Calu3 (cell line): ENCODE measurements at places on chromosomes 6 and 20. TPM values are rescaled to one million over a fixed set of nuclear protein-coding genes. Genes with fewer than 3 reads are reported as not detected.

Gene PEX3
- 13.6 and 16.0 TPM in 2 replicates for total RNA-seq

Gene RCAN2
- total RNA-seq: 2.2 and 3.7 TPM in 2 replicates

Gene TULP1
- not detected in 2 replicates for total RNA-seq

Gene HLA-DRB1
- total RNA-seq: 111 and 141 TPM in 2 replicates

Gene SLC25A27
- total RNA-seq: 5.4 and 8.8 TPM in 2 replicates

Gene LAMA5
- 740 and 763 TPM in 2 replicates for total RNA-seq

Gene TAP2
- 180 and 279 TPM in 2 replicates for total RNA-seq

DNA sequence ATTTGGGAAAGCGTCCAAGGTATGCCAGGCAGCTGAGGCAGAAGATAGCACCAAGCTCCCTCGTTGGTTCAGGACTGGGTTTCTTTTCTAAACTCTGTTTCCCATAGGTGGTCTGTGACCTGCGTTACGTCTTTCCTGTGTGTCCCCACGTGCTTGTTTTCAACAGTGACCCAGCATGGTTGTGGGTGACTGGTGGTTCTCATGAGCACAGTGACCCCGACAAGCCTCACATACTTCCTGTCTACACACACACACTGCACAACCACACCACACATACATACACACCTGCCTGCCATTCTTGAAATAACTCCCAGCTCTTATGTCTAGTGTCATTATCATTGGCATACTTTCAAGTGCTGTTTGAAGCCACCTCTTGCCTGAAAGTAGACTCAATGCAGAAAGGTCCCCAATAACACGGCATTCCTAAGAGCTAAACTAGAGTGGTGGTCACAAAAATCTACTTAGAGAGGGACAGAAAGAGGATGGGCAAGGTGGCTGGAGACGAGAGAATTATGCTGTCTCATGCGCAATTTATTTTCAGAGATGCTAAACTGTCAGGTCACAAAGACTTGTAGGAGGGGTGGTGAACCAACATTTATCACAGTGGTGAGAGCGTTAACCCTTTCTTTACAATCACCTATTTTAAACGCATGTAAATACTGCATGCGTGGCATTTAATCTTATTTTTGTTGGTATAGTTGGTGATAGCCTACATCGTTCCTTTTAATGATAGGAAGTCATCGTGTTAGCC is 66.7 kb downstream of the GCNT2 start:
- no peak for DNase-seq
- H3K27ac ChIP-seq: no peak overlapping the region
- H3K4me1 ChIP-seq: no peaks in the 10 kb centered on the region
- no peaks in the 10 kb centered on the region for H3K36me3 ChIP-seq

- H3K27me3 ChIP-seq: no peaks in the 10 kb centered on the region
- H3K27ac ChIP-seq: no peak overlapping the region
- no peaks in the 10 kb centered on the region for H3K36me3 ChIP-seq
- no peak for DNase-seq
These were observed 751.6 kb downstream of the EYS start for GRCh38 chr6:64955435-64955848.

GRCh38 chr6:158028876-158029275 is 47.2 kb downstream of the SYNJ2 start:
- H3K4me3 ChIP-seq: no peak overlapping the region
- H3K27ac ChIP-seq: no peak overlapping the region
- peaks cover 32% of the 10 kb centered on the region for H3K36me3 ChIP-seq

- peaks cover 17% of the 10 kb centered on the region for H3K4me1 ChIP-seq
- H3K27ac ChIP-seq: no peak overlapping the region
- no peak for DNase-seq
- H3K36me3 ChIP-seq: no peaks in the 10 kb centered on the region
- no peak overlapping the region for H3K4me3 ChIP-seq
These were observed 5.3 kb downstream of the RIPOR2 start for GRCh38 chr6:24930431-24930871.

DNA sequence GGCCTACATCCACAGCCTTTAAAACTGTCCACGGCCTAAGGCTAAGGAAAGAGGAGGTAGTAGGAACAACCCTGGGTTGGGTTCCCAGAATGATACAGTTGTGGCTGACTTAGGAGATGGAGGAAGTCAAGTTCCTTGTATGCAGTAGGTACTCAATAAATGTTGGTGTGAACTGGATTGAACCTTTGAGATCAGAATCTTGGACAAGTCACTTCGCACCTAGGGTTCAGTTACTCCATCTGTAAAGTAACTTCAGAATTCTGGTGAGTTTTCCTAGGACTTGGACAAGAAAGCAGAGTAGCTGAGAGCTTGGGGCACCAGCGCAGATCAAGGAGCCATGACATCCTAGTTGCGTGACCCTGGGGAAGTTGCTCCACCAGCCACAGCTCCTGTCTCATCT is 9.1 kb downstream of the XKR7 start:
- H3K27me3 ChIP-seq: peaks cover 60% of the 10 kb centered on the region
- peaks cover 9% of the 10 kb centered on the region for H3K4me1 ChIP-seq
- no peaks in the 10 kb centered on the region for H3K36me3 ChIP-seq

- H3K4me1 ChIP-seq: peaks cover 9% of the 10 kb centered on the region
- DNase-seq: no peak
- H3K4me3 ChIP-seq: peak overlapping the region; percentile 71
These were observed 404 bp downstream of the SLC22A23 start for GRCh38 chr6:3456395-3456897.

- H3K36me3 ChIP-seq: no peaks in the 10 kb centered on the region
- no peaks in the 10 kb centered on the region for H3K4me1 ChIP-seq
- no peaks in the 10 kb centered on the region for H3K27me3 ChIP-seq
- no peak overlapping the region for H3K27ac ChIP-seq
These were observed 31.8 kb upstream of the ZNF133 start for GRCh38 chr20:18256440-18257090.

DNA sequence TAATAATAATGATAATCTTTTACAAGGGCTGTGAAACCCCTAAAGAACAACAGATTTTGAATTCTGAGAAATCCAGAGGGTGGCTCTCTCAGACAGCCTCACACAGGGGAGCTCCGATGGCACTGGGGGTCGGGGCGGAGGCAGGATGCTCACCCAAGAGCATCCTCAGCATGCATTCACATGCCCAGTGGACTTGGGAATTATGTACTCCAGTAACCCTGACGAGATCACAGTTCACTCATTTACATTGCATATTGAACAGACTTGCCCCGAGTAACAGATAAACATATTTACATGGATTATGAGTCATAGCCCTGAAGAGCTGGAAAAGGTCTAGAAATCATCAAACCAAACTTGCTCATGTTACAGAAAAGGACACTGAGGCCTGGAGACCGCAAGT is 482.7 kb upstream of the JARID2 start:
- peaks cover 28% of the 10 kb centered on the region for H3K4me1 ChIP-seq
- DNase-seq: no peak

GRCh38 chr6:161128680-161129196 is 137.2 kb downstream of the MAP3K4 start:
- H3K4me1 ChIP-seq: no peaks in the 10 kb centered on the region
- H3K27ac ChIP-seq: no peak overlapping the region
- no peak for DNase-seq
- H3K27me3 ChIP-seq: no peaks in the 10 kb centered on the region
- H3K36me3 ChIP-seq: peaks cover 33% of the 10 kb centered on the region
- no peak overlapping the region for H3K4me3 ChIP-seq

DNA sequence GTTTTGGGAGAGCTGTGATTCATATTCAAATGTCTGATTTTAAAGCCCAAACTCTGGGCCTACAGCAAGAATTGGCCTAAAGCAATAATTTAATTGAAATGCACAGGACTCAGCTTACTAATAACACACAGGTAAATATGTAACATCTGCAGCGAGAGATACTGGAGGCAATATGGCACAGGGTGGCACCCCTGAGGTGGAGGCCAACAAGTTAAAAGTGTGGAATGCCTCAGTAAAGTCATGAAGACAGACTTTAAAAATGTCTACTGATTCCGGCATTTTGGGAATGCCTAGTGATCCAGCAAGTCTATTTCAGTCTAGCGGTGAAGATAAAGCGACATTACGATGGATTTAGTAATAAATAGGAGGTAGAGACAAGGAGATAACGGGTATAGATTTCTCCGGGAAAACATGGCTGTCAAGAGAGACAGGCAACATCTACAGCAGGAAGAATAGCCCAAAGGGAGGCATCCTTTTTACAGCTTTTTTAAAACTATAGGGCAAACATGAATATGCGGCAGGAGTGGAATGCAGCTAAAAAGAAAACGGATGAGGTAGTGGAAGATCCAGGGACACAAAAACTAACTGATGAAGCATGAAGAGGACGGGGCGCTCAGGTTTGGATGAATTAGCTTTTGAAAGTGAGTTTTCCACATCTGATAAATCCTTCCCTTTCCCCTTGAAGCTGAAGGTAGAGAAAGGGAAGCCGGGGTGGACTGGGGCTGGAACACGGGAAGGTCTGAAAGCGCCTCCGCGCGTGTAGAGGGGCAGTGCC is 1.2 kb downstream of the NANP start:
- DNase-seq: no peak
- peaks cover 28% of the 10 kb centered on the region for H3K36me3 ChIP-seq
- no peaks in the 10 kb centered on the region for H3K27me3 ChIP-seq
- H3K4me1 ChIP-seq: peaks cover 10% of the 10 kb centered on the region
- peak overlapping the region; percentile 89 for H3K27ac ChIP-seq
- H3K4me3 ChIP-seq: peak overlapping the region; percentile 87

GRCh38 chr20:46557231-46557956 is 6.9 kb upstream of the OCSTAMP start:
- H3K27ac ChIP-seq: no peak overlapping the region
- DNase-seq: no peak
- H3K4me1 ChIP-seq: peaks cover 6% of the 10 kb centered on the region
- H3K4me3 ChIP-seq: no peak overlapping the region
- no peaks in the 10 kb centered on the region for H3K36me3 ChIP-seq

DNA sequence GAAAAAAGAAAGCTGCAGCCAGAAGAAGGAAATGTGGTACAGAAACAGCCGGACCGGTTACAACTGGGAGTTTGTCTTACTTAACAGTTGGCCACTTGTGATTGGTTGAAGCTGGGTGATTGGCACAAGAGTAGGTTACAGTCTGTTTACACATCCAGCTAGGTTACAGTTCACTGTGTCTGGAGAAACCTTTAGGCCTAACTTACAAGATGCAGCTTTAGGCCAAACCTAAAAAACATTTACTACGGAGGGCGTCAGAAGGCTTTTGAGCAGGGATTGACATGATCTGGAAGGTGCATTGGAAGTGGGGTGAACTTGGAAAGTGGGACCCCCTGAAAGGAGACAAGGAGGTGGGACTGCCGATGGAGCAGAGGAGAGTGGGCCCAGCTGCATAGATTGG is 122.3 kb downstream of the BANF2 start:
- H3K36me3 ChIP-seq: no peaks in the 10 kb centered on the region
- peak; percentile 6 for DNase-seq
- H3K27ac ChIP-seq: no peak overlapping the region
- H3K4me3 ChIP-seq: no peak overlapping the region
- no peaks in the 10 kb centered on the region for H3K27me3 ChIP-seq

DNA sequence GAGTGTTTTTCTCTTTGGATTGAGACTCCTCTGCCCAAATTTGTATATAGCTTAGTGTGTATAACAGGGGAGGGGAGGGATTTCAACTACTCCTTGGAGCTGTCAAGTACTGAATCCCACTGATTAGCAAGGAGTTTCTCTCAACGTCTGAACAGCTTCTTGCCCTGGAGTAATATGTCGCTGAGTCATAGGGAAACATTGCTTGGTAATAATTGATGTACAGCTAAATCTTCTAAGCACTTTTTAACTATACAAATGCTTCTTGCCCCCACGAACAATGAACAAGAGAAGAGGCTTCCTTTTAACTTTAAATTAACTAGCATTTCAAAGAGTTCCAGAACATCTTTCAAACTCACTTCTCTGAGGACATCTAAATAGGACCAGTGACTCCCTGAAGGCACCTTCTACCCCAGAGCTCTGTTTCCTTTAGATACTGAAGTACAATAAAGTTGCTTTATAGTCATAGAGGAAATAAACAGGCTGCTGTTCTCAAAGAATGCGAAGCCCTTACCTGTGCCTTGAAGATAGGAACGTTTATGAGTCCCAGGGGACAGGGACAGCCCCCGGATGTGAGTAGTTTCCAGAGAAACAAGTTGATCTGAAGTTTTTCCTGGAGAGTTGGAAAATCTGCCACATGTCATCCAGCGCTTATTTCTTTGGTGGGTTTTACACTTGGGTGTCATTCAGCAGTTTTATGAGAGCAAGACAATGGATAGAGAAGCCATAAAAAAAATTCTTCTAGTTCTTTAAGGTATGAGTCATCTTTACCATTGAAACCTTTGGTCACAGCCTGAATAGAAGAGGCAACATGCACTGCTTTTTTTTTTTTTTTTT is 462.5 kb upstream of the BTBD3 start:
- peak; percentile 19 for DNase-seq
- no peaks in the 10 kb centered on the region for H3K27me3 ChIP-seq
- H3K4me1 ChIP-seq: peaks cover 43% of the 10 kb centered on the region
- peak overlapping the region; percentile 29 for H3K4me3 ChIP-seq
- peak overlapping the region; percentile 90 for H3K27ac ChIP-seq

- H3K36me3 ChIP-seq: no peaks in the 10 kb centered on the region
- H3K27me3 ChIP-seq: no peaks in the 10 kb centered on the region
- H3K4me3 ChIP-seq: peak overlapping the region; percentile 48
- H3K27ac ChIP-seq: peak overlapping the region; percentile 46
These were observed 33.3 kb downstream of the EPB41L2 start for GRCh38 chr6:131029626-131030297.

DNA sequence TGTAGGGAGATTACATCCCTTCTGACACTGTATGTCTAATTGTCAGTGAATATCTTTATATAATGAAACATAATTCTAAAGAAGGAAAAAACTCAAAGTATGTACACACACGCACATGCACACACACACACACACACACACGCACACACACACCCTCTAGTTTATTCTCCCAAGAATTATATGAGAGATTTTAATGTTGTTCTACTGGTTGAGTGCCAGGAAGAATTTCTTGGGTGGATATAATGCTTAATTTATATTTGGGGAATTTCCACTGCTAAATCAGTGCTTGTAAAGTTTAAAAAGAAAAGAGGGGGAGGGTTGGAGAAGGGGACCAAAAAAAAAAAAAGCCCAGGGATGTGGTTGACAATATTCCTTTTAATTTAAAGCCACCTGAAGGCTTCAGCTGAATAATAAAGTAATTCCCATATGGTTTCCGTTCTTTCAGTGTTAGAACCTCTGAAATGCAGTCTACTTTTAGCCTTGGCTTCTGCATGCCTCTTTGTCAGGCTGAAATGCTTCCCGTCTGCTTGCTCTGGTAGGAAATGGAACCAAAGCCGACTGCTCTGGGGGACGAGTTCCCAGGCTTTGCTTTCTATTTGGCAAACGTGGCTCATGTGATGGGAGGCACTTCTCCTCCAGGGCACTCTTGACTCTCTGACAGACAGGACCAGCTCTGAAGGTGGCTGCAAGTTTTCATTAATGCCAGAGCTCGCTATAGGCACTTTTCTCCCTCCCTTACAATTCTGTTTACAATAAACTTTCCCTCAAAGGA is 225.4 kb downstream of the PRL start:
- H3K4me1 ChIP-seq: peaks cover 7% of the 10 kb centered on the region
- H3K27me3 ChIP-seq: no peaks in the 10 kb centered on the region
- H3K36me3 ChIP-seq: no peaks in the 10 kb centered on the region
- no peak overlapping the region for H3K4me3 ChIP-seq
- no peak for DNase-seq
